GM12878 (cell line): ENCODE measurements at places on chromosomes 5 and 9. TPM values are rescaled to one million over a fixed set of nuclear protein-coding genes. Genes with fewer than 3 reads are reported as not detected.

DNA sequence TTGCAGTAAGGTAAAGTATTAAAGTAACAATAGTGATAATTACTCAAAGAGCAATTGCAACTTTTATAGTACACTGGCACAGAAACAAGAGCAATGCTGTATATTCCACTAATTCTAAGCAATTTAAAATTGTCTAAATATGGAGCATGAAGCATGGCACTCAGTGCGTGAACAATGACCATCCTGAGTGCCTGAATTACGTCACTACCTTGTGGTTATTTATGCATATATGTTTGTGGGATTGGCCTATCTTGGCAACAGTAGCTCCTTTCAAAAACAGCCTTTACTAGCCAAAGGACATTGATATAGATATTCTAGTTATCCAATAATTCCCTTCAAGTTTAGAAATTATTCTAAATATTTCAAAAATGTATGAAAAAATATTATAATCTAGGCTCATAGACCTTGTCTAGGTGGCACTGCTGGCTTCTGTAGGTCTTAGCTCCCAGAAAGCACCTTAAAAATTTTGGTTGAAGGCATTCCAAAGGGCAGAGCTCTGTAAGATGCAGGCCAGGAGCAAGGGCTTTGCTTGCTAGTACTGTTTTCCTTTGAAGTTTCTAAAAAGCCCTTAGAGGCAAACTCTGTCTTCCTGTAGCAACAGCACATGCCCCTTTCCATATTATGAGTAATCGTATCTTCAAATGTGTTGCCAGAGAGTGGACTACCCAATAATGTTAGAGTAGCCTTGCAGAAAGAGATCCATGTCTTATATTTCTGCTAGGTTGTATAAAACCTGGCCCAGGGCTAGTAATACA is 719.3 kb downstream of the NR2F1-AS1 start:
- DNase-seq = no peak

DNA sequence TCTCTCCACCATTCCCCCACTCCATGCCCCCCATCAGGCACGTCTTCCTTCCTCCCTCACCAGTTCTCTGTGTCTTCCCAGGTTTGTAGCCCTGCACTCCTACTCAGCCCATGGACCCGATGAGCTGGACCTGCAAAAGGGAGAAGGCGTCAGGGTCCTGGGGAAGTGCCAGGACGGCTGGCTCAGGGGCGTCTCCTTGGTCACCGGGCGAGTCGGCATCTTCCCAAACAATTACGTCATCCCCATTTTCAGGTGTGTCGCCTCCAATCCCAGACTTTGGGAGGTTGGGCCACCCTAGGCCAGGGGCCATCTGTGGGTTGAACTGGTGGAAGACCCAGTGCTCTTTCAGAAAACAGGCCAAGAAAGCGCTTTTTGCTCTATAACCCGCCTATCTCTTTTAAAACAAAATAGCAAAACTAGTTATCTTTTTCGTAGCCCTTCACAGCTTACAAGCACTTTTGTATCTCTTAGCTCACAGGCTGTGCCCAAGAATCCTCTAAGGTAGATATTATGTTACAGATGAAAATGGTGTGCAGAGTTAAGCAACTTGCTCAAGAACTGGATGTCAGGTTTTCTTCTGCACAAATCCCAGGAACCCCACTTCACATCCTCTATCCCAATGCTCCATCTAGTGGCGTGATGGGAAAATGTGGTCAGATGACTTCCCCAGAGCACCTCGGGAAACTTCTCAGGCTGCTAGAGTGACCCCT is 56.2 kb downstream of the PLAC8L1 start:
- no peak for DNase-seq

CCDC192 gene
- total RNA-seq = not detected in 2 replicates

DNA sequence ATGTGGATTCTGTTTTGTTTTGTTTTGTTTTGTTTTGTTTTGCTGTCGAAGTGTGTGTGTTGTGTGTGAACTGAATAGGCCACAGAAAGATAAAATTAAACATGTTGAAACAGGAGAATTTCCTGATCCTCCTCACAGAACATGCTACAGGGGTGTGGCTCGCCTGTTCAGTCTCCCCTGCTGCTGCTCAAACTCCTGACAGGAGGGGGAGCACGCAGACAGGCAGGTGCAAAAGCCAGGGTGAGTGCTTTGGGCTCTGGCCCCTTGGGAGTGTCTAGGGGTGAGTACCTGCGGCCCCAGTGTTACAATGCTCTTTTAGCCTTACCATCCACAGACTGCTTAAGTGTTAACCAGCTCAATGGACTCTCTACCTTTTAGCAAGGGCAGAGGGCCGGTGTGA is 473.5 kb downstream of the MAT2B start:
- no peak for DNase-seq

STK32A gene
- not detected in 2 replicates for total RNA-seq

DNA sequence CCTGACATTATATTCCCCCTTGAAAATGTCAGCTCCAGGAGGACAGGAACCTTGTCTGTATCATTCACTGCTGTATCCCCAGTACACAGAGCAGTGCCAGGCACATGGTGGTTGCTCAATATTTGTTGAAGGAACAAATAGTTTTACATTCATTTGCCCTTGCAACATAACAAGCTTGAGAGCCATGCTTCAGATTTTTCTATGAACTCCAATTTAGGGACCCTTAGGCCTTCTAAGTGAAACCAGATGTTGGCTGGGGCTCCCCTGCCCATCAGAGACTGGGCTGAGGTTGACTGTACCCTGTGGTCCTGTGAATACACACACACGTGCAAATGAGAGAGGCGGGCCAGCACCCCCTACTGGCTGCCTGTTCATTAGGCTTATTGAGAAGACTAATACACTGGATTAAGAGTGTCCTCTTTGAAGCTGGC is 214.9 kb upstream of the WWC1 start:
- no peak for DNase-seq

GRCh38 chr5:21152611-21153010 is 1164.6 kb upstream of the CDH18 start:
- no peak for DNase-seq

GRCh38 chr5:5512543-5512942 is 90.1 kb downstream of the ICE1 start:
- DNase-seq = no peak

GRCh38 chr9:131982102-131982501 is 97.6 kb downstream of the MED27 start:
- no peak for DNase-seq

DTWD2 gene
- 6.3 and 6.5 TPM in 2 replicates for total RNA-seq

DNA sequence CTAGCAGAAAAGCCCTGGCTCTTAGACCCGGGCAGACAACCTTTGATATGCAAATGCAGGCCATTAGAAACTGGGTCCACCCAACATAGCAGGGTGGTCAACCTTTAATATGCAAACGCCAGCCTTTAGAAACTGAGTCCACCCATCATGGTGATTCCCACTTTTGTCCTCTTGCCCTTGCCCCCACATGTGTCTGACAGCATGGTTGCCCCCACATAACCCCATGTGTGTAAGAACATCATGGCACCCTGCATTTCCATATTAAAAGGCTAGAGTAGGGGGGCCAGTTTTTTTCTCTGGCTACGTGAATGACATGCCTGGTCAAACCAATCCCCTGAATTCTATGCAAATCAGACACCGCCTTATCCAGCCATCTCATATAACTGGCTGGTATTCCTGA is 273.2 kb upstream of the PRDM9 start:
- no peak for DNase-seq

DNA sequence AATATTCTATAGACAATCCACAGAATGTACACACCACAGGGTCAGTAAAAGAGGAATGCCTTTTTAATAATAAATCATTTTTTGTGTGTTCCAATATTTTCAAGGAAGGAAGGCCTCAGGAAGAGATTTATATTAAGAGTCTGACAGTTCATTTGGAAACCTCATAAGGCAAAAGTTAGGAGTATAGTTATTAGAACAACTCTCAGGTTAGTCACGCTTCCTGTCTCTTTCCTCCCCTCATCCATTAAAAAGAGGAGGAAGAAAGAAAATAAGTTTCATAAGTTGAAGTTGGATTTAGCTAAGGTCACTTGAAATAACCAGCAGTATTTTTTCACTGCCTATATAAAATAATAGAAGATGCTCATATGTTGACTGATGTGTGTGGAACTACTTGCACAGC is 863.2 kb downstream of the PTPRD start:
- DNase-seq = no peak

IL13 gene
- total RNA-seq = not detected in 2 replicates
